ENCODE measurements at places on chromosomes 12 and 14. TPM values are rescaled to one million over a fixed set of nuclear protein-coding genes. Genes with fewer than 3 reads are reported as not detected.

The NRL gene
- 4.5 TPM for total RNA-seq

The SPTB gene
- total RNA-seq = 4.6 TPM

The NOVA1 gene
- 1.5 TPM for total RNA-seq

The IGFBP6 gene
- total RNA-seq = 49.8 TPM

The SMIM10L1 gene
- total RNA-seq = 9.1 TPM

The CCDC177 gene
- not detected for total RNA-seq

The ISCU gene
- total RNA-seq = 129 TPM

The TOMM20L gene
- total RNA-seq = not detected

The TMEM229B gene
- 1.4 TPM for total RNA-seq

The HNRNPA1 gene
- 183 TPM for total RNA-seq

The RILPL2 gene
- total RNA-seq = 1.7 TPM

The SLC6A15 gene
- total RNA-seq = 3.7 TPM

The HCAR1 gene
- not detected for total RNA-seq

The KLRD1 gene
- 0.03 TPM for total RNA-seq

The PRICKLE1 gene
- total RNA-seq = 12.3 TPM

The SLC11A2 gene
- total RNA-seq = 35.3 TPM

The KRT75 gene
- total RNA-seq = not detected

The DERA gene
- 81.0 TPM for total RNA-seq

The SYT1 gene
- 44.6 TPM for total RNA-seq

The P2RX7 gene
- 0.21 TPM for total RNA-seq

The GPD1 gene
- total RNA-seq = 54.1 TPM

The RNASE9 gene
- total RNA-seq = not detected

The SIX4 gene
- total RNA-seq = 49.9 TPM

The PLEKHG7 gene
- 1.5 TPM for total RNA-seq

The NABP2 gene
- 29.2 TPM for total RNA-seq

The ISCA2 gene
- total RNA-seq = 14.6 TPM

The KERA gene
- not detected for total RNA-seq

The NOC4L gene
- 14.2 TPM for total RNA-seq

The SLC2A14 gene
- total RNA-seq = not detected

The HIF1A gene
- 444 TPM for total RNA-seq

The CCDC60 gene
- total RNA-seq = not detected

The RD3L gene
- not detected for total RNA-seq

The IQSEC3 gene
- total RNA-seq = not detected

The TPPP2 gene
- not detected for total RNA-seq

The CGRRF1 gene
- total RNA-seq = 13.7 TPM

The PLD4 gene
- 0.10 TPM for total RNA-seq

The MDP1 gene
- total RNA-seq = 16.6 TPM

The KRT2 gene
- total RNA-seq = not detected

The PPP1R1A gene
- total RNA-seq = 0.83 TPM

The IL26 gene
- not detected for total RNA-seq

The SLC7A8 gene
- 4.8 TPM for total RNA-seq

The LRP1-AS gene
- total RNA-seq = not detected

The LYZ gene
- not detected for total RNA-seq

The IL23A gene
- total RNA-seq = 0.51 TPM

The KSR2 gene
- total RNA-seq = not detected

The RNASE8 gene
- total RNA-seq = not detected

All from myocyte (in vitro differentiated cells).